Stimulated activated CD4-positive, alpha-beta T cell treated with anti-CD3 and anti-CD28 coated beads, TNF-alpha, amount 100 ng/mL, for 48 hours (primary cell): ENCODE measurements at places on chromosomes 5 and 9.

GRCh38 chr5:97936231-97936630 lies 753.2 kb upstream of the RIOK2 start:
- no peak for DNase-seq

GRCh38 chr5:119275601-119276173 lies 80.1 kb upstream of the TNFAIP8 start:
- DNase-seq: no peak

DNA sequence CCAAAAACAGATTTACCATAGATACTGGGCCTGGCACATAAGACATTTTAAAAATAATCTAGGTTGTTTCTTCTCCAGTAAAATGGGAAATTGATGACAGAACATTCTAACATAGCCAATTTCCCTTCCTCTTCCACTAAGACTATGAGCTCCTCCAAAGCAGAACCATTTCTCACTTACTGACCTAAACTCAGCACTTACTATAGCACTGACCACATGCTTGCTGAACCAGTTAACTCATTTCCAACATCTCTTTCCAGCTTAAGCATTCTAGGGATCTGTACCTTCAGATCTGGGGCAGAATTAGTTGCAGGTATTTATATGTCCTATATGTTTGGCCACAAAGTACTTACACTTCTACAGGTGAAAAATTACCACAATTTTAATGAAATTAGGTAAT lies 58.9 kb downstream of the TTC39B start:
- no peak for DNase-seq

- no peak for DNase-seq
These were observed 12.8 kb upstream of the VAV2 start for GRCh38 chr9:134004881-134005280.

- no peak for DNase-seq
These were observed 213.7 kb upstream of the MAP3K1 start for GRCh38 chr5:56601641-56602071.

DNA sequence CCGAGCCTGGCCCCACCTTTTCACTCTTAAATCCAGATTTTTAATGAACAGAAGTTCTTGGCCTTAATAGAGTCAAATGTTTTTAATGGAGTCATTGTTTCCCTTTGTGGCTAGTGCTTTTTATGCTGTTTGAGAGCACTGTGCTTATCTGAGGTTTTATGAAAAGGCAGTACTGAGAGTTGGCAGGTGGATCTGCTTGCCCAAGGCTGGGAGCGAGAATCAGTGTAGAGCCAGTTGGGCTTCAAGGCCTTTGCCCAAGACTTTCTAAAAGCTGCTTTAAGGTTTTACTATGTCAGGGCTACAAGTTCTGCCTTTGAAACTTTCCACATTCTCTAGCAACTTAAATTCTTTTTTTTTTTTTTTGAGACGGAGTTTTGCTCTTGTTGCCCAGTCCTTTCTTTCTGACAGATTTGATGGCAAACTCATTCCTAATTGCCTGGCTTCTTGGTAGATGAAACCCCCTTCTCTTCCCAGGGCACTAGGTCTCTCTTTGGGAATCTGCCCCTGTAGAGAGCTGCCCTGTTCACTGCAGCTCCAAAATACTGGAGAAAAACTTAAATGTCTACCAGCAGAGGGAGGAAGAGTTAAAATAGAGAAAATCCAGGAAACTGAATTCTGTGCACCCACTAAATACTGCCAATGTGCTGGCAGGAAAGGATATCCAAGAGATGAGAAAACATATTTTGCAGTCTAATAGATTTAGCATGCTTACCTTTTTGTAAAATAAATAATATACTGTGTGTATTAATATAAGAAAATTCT lies 36.9 kb upstream of the CDK20 start:
- DNase-seq: no peak

GRCh38 chr5:63794979-63795378 lies 167.3 kb downstream of the HTR1A start:
- DNase-seq: no peak

GRCh38 chr5:73542020-73542419 lies 23.4 kb downstream of the ANKRA2 start:
- DNase-seq: no peak

DNA sequence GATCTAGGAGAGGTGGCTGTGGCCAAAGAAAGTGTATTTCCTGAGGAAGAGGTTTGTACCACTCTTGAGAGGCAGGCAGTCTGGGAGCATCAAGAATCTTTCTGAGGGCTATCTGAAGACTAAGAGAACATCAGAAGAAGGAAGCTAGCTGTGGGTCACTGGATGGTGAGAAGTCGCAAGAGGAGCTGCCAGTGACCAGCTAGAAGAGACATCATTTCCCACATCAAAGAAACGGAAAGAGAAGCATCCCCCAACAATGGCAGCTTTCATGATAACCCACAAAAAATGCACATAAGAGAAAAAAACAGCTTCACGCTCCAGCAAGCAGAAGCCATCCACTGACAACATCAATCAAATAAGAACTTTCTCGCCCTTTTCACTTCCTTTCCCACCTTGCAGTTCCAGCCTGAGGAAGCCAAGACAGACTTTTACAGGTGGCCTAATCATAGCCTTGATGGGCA lies 25.0 kb upstream of the CEP78 start:
- no peak for DNase-seq

DNA sequence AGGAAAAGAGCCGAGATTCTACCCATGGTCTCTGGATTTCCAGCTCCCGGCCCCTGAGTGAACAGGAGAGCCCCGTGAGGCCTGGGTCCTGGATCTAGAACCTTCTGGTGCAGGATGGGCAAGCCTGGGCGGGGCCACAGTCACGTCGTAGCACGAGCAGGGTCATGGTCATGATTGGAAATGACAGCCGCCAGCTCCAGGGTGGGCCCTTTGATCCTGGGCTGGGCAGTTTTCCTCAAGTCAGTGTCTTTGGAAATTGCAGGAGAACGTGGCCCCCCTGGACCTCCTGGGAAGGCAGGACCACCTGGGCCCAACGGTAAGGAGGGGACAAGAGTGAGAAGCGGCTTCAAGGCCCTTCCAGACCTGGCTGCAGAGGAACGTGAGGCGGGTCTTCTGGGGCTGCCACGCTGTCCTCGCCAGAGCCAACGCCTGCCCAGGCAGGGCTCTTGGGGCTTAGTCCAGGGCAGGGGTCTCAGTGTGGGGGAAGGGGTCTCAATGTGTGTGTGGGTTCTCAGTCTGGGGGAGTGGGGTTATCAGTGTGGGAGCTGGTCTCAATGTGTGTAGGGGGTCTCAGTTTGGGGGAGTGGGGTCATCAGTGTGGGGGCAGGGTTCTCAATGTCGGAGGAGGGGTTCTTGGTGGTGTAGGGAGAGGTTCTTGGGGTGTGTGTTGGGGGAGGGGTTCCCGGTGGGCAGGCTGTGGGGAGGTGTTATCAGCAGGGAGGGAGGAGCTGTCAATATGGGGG lies 2.6 kb downstream of the FCN2 start:
- DNase-seq: no peak

DNA sequence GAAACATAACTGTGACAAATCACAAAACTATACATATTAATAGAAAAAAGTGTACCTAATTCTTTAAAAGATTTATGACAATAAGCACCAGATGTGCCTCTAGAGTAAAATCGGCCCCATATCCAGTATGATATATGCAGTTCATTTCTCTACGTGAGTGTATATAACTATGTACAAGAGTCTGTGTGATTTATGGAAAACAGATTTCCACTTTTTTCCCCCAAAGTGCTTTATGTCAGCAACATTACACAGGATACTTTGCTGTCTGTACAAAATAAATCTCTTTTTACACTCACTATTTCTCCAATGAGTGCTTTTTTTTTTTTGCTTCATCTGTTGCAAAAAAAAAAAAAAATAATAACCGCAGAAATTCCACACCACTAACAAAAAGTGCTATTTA lies 298.8 kb upstream of the RFX3 start:
- DNase-seq: no peak

- DNase-seq: no peak
These were observed 129.2 kb downstream of the MED27 start for GRCh38 chr9:131950487-131950886.

DNA sequence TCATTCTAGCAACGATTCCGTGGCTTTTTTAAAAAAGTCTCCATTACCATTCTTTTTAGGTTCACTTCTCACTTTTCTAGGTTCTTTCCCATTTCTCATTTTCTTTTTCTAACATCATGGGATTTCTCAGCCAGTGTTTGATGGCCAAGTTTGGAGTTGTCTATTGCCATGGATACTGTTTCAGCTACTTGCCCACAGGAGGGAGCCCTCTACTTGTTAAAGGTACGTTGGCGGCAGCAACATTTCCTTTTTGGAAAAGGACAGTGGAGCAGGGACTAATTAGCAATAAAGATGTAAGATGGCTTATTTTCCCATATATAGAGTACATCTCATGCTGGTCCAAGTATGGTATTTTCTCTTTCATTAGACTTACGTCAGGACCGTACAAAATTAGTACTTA lies 2257.5 kb upstream of the C9orf72 start:
- no peak for DNase-seq

- no peak for DNase-seq
These were observed 533.0 kb downstream of the BNC2 start for GRCh38 chr9:16337322-16338029.

DNA sequence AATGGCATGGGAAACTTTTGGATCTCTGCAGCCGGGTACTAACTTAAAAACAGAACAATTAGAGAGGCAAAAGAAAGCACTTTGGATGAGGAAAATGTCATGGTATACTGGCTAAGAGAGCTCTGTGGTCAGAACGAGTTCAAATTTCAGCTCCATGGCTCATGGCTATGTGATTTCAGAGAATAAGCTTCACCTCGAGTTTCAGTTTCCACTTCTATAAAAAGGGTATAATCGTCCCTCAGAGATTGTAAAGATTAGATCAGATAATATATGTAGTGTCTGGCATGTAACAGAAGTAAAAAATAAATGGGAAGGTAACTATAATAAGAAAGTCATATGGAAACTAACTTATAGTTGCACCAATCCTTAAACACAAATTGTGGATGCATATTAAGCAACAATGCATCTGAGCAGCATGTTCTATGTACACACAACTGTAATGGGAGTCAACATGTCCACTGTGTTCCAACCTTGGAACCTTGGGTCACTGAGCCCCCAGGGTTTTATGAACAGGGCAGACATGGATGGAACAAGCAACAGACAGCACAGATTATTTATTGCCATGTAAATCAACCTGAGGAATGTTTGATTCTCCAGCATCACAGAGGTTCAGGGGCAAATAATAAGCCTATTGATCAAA lies 145.4 kb downstream of the MAPKAP1 start:
- no peak for DNase-seq

DNA sequence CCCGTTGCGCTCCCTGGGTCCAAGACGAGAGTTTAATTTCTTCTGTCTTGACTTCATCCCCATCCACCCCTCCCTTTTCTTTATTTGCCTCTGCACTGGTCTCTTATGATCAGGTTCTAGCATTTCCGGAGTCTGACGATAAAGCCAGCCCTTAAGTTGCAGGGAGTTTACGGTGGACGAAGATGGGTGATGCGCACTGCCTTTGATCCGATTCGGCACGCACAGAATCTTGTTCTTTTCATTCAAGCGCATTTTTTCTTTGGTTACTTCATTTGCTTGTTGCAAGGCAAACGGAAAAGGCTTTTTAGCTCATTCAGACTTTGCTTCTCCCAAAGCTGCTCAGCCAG lies 488 bp upstream of the MCTP1 start:
- no peak for DNase-seq

DNA sequence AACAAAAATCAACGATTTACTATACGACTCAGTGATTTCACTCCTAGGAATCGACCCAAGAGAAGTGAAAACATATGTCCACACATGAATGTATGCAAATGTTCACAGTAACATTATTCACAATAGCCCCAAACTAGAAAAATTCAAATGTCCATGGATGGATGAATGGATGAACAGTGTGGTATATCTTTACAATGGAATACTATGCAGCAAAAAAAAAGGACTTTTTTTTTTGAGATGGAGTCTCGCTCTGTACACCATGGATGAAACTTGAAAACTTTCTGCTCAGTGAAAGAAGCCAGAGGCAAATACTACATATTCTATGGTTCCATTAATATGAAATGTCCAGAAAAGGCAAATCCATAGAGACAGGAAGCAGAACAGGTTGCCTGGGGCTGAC lies 233.8 kb downstream of the ROR2 start:
- no peak for DNase-seq

- DNase-seq: no peak
These were observed 3.0 kb upstream of the MACROH2A1 start for GRCh38 chr5:135402031-135402430.

DNA sequence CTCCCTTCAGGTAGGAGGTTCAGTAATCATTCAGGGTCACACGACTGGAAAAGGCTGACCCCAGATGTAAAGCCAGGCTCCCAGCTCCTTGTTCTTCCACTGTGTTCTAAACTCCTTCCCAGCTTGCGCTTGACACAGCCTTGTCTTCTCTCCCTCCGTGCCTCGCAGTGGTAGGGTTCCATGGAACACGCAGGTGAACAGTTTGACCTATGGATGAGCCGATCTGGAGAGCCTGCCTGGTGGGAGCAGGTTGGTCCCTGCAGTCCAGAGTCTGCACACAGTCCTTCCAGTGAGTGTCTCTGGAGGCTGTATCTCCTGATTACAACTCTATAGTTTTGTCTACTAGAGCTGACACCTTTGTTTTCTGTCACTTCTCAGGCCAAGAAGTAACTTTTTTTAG lies 85.9 kb downstream of the IQGAP2 start:
- DNase-seq: no peak

GRCh38 chr5:172754596-172755356 lies 16.2 kb downstream of the DUSP1 start:
- DNase-seq: no peak

GRCh38 chr5:56026863-56027300 lies 32.1 kb upstream of the IL6ST start:
- DNase-seq: no peak

GRCh38 chr5:132774896-132775295 lies 2.1 kb downstream of the SEPTIN8 start:
- DNase-seq: no peak

GRCh38 chr5:92795633-92796032 lies 785.4 kb downstream of the NR2F1-AS1 start:
- no peak for DNase-seq

DNA sequence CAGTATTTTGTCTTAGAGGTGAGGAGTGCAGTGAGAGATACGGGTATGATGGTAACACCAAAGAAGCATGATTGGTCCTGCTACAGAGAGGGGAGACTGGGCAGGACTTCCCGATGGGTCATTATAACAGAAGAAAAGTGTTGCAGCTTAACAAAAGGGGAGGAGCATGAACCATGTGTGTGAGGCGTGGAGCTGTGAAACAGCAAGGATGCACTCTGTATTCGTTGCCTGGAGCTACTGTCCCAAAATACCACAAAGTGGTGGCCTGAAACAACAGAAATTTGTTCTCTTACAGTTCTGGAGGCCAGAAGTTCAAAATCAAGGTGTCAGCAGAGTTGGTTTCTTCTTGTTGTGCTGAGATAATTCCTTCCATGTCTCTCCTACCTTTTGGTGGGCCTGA lies 59.4 kb upstream of the GRHPR start:
- DNase-seq: no peak
